ENCODE measurements at places on chromosomes 1 and 21.

- no peak for DNase-seq
Measured at GRCh38 chr1:60963167-60963940, 119.0 kb upstream of the NFIA start.

DNA sequence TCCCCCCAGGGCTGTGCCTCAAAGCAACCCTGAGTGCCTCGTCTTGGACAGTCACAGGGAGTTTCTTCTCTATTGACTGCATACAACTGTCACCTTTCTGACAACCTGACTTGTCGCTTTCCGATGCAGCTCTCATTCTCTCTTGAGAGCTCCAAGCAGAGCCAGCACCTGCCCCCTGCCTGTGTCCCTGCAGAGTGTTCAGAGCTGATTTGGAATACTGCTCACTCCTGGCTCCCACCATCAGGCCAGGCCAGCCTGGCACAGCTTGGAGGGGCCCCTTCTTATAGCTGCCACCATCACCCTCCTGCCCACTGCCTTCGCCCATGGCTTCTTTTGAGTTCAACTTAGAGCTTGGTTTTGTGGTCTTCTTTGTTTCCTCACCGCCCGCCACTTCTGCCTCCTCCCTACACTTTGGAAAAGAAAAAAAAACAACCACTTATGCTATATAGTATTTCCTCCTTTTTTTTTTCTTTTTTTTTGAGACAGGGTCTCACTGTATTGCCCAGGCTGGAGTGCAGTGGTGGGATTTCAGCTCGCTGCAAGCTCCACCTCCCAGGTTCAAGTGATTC lies 12.3 kb downstream of the NCF2 start:
- no peak for DNase-seq

- no peak for DNase-seq
Measured at GRCh38 chr1:81226603-81226928, 574.2 kb upstream of the ADGRL2 start.

DNA sequence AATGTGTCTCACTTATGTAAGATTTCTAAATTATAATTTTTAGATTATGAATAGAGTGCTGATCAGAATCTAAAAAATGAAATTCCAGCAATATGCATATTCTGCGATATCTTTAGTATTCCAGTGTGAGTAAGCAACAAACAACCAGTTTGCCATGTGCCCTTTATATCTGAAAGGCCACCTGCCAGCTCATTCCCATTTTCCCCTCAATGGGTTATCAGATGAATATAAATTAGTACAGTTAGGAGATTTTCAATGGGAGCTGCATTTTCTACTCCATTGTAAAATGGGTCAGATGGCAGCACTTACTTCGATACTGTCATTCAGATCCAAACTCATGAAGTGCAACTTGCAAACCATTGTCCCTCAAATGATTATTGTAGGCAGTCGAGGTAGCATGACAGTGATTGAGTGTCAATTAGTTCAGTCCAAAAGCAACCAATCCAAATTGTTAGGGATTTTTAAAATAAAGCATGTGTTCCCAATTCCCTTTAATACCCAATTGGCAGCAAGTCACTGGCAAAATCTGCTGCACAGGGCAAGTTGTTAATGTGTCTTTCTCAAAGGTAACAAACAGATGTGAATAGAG lies 680.3 kb downstream of the LRRIQ3 start:
- DNase-seq = no peak

DNA sequence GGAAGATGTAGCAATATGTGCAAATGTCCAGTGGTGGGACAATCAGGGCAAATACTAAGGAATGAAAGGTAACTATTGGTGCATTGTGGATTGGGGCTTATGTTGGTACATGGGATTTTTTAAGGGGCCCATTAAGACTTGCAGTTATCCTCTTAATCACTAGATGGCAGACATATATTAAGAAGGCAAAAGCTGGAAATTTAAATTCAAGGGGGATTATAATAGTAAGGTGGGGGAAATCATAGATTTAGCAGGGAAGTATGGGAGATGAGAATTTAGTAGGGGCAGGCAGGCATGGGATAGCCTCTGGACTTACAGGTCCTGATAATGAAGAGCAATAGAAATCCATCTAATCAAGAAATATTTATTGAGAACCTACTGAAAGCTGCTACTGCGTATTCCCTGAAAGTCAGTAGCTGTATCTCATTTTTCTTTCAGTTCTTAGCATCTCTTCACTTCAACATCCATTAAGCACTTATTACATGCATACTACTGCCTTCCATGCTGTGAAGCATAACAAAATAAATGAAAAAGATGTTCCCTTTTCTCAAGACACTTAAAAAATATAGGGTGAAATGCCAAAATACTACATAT lies 251.8 kb downstream of the CRB1 start:
- no peak for DNase-seq

GRCh38 chr1:205715628-205716027 lies 34.4 kb downstream of the NUCKS1 start:
- DNase-seq = no peak

DNA sequence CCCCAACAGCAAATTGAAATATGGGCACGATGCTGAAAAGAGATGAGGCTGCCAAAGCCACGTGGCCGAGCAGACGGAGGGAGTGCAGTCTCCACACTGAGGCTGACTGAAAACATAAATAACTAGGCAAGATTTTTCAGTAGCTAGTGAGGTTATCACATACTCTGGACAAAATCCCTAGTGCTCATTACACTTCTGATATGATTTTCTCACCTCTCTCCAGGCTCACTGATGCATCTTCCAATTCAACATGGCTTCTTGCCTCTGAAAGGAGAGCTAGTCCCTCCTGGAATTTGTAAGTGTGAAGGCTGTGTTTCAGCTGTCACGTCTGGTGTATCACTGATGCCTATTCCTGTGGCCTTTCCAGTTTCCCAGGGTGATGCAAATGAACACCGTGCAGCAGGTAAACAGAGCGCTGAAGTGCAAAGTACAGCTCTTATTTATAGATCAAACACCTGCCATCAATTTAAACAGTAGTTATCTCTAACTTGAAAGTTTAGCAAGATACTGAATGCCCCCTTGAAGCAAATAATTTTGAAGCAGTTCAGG lies 656.1 kb downstream of the KIF26B start:
- no peak for DNase-seq

DNA sequence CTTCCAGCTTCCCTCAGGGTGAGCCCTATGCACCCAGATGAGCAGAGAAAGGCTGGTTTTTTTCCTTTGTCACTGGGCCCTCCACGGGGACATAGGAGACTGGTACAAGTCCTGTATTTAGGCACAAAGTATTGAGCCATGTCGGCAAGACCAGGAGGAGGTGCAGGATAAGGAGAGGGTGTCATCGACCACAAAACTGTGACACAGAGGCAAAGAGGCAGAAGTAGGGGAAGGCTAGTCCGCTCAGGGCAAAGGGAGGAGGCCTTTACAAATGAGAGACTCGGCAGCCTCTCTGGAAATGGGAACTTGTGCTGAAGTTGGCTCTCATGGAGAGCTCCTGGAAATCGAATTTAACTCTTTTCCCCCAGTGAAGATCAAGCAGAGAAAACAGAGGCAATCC lies 70.7 kb upstream of the CAMK1G start:
- no peak for DNase-seq

GRCh38 chr1:241156231-241156965 lies 200.6 kb downstream of the RGS7 start:
- DNase-seq = no peak

DNA sequence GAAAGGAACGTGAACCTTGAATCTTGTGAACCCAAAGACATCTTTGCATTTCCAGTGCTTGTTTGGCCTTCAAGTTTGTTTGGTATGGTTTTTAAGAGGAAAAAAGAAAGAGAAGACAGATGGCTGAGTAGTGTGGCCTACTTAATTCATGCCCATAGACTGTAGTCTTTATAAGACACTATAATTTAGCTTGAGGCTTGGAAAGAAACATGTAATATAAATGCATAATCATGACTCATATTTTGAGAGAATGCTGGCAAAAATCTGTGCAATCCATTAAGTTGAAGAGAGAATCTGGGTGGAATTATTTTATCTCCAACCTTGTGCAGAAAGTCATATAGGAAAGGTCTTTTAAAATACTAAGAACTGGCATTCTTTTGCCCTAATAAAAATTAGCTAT lies 179.3 kb downstream of the SIPA1L2 start:
- no peak for DNase-seq

- no peak for DNase-seq
Measured at GRCh38 chr1:86938450-86938849, 24.0 kb downstream of the HS2ST1 start.

- no peak for DNase-seq
Measured at GRCh38 chr1:12556368-12556930, 61.6 kb downstream of the DHRS3 start.

GRCh38 chr1:87450615-87451209 lies 122.0 kb downstream of the LMO4 start:
- no peak for DNase-seq

GRCh38 chr1:36673202-36673601 lies 190.5 kb upstream of the CSF3R start:
- no peak for DNase-seq

GRCh38 chr1:203028067-203028783 lies 1.9 kb downstream of the PPFIA4 start:
- DNase-seq = no peak

DNA sequence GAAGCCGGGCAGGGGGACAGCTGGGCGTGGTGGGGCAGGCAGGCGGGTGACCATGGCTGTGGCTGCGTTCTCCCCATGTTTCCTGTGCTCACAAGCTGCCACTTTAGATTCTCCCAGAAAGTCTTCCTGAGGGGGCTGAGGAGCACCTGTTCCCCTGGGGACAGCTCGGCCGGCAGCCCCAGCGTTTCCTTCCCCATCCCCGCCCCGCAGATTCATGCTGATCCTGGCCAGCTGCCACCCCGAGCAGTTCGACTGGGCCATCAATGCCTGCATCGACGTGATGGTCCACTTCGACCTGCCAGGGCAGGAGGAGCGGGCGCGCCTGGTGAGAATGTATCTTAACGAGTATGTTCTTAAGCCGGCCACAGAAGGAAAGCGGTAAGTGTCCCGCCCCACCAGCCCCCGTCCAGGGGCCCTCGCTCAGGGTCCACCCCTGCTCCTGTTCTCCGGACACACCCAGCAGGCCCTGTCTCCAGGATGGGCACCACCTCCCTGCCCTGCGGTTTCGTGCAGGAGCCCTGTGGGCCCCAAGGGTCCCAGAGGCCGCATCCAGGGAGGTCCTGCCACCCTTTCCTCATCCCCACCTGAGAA lies 10.9 kb upstream of the ATAD3B start:
- DNase-seq = no peak

DNA sequence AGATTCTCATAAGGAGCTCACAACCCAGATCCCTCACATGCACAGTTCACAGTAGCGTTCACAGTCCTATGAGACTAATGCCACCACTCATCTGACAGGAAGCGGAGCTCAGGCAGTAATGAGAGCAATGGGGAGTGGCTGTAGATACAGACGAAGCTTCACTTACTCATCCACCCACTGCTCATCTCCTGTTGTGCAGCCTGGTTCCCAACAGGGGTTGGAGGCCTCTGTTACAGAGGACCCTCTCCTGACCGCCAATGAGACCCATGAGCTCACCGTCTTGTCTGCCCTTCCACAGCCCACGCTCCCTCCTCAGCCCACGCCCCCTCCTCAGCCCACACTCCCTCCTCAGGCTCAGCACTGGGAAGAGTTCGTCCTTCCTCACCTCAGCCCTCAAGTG lies 39.6 kb downstream of the RSPH1 start:
- peak; percentile 52 for DNase-seq

DNA sequence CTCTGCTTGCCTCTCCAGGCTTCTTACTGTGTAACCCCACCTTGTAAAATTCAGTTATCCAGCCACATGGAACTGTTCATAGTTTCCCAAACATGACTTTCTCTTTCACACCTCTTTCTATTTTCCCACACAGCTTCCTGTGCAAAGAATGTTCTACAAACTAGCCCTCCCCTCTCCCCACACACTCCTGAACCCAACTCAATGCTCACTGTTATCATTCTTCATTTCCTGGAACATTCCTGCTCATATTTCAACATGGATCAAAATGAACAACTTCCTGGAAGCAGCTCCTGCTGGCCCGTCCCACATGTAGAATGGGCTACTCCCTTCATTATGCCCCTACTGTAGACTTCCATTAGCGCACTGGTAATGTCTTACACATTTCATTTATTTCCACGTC lies 7.5 kb upstream of the HSD11B1 start:
- no peak for DNase-seq

DNA sequence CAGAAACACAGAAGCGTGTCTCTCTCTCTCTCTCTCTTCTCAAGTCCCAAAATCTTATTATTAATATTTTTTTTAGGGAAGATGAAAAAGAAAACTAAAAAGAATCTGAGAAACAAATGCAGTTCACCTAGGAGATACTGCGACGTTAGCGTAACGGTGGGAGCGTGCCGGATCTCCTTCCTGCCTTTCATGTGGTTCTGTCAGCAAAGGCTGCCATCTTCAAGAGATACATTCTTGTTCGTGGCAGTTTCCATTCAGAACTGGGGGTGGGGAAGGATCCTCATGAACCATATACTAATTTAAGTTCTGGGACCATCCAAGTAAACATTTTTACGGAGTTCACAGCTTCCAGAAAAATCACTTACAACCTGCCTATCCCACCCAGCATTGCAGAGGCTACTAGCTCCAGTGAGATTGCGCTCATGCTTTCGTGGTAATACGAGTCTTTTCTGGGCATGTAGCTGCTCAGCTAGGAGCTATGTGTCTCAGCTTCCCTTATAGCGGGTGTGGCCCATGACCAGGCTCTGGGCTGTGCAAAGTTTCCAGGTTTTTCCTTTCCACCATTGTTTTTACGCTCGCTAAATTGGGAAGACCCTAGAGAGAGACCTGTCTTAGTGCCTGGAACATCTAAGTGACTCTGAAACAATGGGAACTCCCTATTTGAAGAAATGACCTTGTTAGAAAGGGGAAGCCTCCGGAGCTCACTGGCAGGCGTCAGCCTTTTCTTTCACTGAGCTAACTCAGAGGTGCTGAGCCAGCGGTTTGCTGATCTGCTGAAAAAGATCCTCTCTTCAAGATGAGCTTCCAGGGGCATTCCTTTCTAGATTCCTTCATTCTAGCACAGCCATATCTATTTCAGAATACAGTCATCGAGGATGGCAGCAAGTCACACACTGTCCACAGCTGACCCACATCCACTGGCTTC lies 17.3 kb downstream of the SLAMF1 start:
- peak; percentile 62 for DNase-seq

DNA sequence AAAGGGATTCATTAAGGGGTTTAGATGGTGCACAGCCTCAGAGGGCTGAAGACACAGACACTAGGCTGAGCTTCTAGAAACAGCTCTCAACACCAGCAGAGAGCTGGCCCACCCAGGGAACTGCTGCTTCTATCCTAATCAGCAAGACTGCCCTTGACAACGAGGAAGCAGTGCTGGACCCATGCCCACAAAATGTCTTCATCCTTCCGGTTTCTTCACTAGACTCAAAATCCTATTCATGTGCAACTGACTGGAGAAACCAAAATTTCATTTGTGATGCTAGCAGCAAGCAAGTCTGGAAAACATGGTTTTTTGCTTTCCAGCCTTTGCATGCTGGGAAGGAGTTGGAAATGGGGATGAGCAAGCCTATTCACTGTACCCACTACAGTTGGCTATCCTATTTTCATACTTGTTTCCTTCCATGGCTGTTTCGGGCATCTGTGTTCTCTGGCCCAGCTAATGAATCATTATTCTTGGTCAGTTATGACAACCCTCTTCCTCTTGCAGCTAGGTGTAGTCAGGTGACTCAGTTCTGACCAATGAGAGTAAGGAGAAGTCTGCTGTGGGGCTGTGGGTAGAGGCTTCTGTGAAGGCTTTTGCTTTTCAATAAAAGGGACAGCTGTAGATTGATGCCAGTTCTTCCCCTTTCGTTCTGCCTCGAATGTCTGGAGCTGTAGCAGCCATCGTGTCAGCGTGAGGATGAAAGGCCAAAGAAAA lies 14.6 kb upstream of the TMEM61 start:
- no peak for DNase-seq

GRCh38 chr21:45540601-45540970 lies 1.7 kb downstream of the SLC19A1 start:
- no peak for DNase-seq
